Activated naive CD8-positive, alpha-beta T cell treated with anti-CD3 and anti-CD28 coated beads, Interleukin-2, amount 10 ng/mL, durations not matched to agents 7 days and 5 days (primary cell): ENCODE measurements at places on chromosomes 12 and 14.
A peak's percentile ranks its signal among the peaks of the same experiment; 100 is the strongest.

GRCh38 chr14:91129261-91129660 is 15.4 kb downstream of the DGLUCY start:
- peak overlapping the region; percentile 37 for H3K27ac ChIP-seq
- peaks cover 72% of the 10 kb centered on the region for H3K36me3 ChIP-seq

- H3K4me3 ChIP-seq = no peak overlapping the region
- H3K36me3 ChIP-seq = no peaks in the 10 kb centered on the region
- H3K27ac ChIP-seq = no peak overlapping the region
- H3K27me3 ChIP-seq = peaks cover 3% of the 10 kb centered on the region
- DNase-seq = no peak
These were observed 44.1 kb downstream of the WSCD2 start for GRCh38 chr12:108173160-108173559.

GRCh38 chr12:96409731-96410130 is 9.5 kb upstream of the CDK17 start:
- no peaks in the 10 kb centered on the region for H3K36me3 ChIP-seq
- DNase-seq = no peak
- no peak overlapping the region for H3K4me3 ChIP-seq

- no peak for DNase-seq
- H3K4me3 ChIP-seq = no peak overlapping the region
- no peaks in the 10 kb centered on the region for H3K36me3 ChIP-seq
- no peak overlapping the region for H3K27ac ChIP-seq
- H3K4me1 ChIP-seq = no peaks in the 10 kb centered on the region
These were observed 2.6 kb upstream of the C14orf180 start for GRCh38 chr14:104576970-104577332.

DNA sequence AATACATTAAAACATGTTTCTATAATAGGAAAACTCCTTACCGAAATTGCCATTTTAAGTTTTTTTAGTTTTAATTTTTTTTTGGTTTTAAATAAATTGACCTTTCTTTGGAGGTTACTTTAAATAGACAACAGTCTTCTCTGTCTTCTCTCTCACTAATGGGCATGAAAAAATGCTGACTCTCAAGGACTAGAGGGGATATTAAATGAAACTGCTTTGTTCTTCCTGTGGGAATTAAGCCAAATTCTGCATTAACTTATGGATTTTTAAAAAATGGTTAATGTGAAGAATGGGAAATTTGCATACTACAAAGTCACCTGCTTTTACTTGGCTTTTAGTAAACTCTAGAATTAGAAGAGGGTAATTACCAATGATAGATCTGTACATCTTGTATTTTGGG is 378.9 kb downstream of the TMTC2 start:
- H3K27ac ChIP-seq = no peak overlapping the region
- H3K4me1 ChIP-seq = no peaks in the 10 kb centered on the region
- no peaks in the 10 kb centered on the region for H3K27me3 ChIP-seq
- no peak for DNase-seq
- no peak overlapping the region for H3K4me3 ChIP-seq
- H3K36me3 ChIP-seq = no peaks in the 10 kb centered on the region

- H3K36me3 ChIP-seq = peaks cover 15% of the 10 kb centered on the region
- DNase-seq = peak; percentile 83
- peaks cover 23% of the 10 kb centered on the region for H3K4me1 ChIP-seq
These were observed 1.1 kb upstream of the ACTR6 start for GRCh38 chr12:100199347-100200149.

DNA sequence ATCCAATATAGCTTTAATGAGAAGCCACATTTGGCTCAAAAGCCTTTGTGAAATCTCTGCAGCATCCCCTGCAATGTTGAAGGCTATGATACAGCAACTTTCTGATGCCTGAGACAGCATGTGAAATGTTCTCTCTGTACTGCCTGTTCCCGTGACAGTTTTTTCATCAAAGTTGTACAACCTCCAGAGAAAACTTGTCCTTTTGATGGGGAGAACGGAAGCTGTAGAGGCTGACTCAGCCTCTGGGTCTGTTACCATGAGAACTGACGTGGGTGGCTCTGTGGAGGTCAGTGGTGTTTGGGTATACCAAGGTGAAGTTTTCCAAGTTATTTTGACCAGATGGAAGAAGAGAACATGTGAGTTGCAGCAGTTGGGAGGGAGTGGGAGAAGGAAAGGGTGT is 17.0 kb downstream of the SLC4A8 start:
- no peak overlapping the region for H3K4me3 ChIP-seq
- peaks cover 33% of the 10 kb centered on the region for H3K4me1 ChIP-seq
- peaks cover 7% of the 10 kb centered on the region for H3K36me3 ChIP-seq

- peaks cover 62% of the 10 kb centered on the region for H3K27me3 ChIP-seq
- H3K4me1 ChIP-seq = peaks cover 42% of the 10 kb centered on the region
- H3K27ac ChIP-seq = no peak overlapping the region
These were observed 2.4 kb downstream of the DHH start for GRCh38 chr12:49092086-49092815.

DNA sequence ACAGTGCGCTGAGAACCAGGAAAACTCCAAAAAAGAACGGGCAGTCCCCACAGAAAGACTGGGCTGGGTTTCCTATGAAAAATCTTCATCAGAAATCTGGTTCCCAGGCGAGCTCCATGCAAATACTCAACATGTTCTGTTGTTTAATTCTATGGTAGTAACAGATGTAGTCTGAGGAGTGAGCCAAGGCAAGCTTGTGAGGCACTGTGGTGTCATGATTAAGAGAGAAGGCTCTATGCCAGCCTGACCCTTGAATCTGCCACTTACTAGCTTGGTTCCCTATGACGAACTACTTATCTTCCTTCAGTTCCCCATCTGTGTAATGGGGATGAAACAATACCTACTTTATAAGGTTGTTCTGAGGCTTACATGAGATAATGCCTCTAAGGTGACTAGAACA is 10.7 kb downstream of the POMT2 start:
- H3K4me3 ChIP-seq = no peak overlapping the region
- peaks cover 1% of the 10 kb centered on the region for H3K36me3 ChIP-seq
- H3K27ac ChIP-seq = no peak overlapping the region
- DNase-seq = no peak
- H3K27me3 ChIP-seq = no peaks in the 10 kb centered on the region

DNA sequence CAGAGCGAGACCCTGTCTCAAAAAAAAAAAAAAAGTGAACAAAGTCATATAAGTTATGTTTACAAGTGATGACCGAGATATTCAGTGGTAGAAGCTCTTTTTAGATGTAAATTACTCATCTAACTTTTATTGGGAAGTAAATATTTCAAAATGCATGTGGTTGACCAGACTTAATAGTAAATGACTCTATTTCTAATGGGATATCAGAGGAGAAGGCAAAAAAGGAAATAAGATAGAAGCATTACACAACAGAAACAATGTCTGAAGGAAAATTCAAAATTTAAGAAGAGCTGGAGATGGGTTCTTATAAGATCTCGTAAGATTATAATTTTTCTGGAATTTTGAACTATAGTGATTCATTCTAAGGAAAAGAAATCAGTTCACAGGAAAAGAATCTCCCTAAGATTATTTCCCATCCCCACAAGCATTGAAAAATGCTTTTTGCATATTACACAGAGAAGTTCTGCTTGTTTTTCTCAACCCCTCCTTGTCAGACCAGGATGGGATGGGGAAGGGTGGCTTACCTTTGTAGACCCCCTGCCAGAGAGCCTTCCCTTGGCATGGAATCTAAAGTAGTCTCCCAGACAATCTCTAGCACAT is 63.1 kb upstream of the STK38L start:
- H3K27me3 ChIP-seq = no peaks in the 10 kb centered on the region
- no peak for DNase-seq
- H3K4me1 ChIP-seq = peaks cover 24% of the 10 kb centered on the region
- no peak overlapping the region for H3K27ac ChIP-seq
- no peak overlapping the region for H3K4me3 ChIP-seq
- no peaks in the 10 kb centered on the region for H3K36me3 ChIP-seq

DNA sequence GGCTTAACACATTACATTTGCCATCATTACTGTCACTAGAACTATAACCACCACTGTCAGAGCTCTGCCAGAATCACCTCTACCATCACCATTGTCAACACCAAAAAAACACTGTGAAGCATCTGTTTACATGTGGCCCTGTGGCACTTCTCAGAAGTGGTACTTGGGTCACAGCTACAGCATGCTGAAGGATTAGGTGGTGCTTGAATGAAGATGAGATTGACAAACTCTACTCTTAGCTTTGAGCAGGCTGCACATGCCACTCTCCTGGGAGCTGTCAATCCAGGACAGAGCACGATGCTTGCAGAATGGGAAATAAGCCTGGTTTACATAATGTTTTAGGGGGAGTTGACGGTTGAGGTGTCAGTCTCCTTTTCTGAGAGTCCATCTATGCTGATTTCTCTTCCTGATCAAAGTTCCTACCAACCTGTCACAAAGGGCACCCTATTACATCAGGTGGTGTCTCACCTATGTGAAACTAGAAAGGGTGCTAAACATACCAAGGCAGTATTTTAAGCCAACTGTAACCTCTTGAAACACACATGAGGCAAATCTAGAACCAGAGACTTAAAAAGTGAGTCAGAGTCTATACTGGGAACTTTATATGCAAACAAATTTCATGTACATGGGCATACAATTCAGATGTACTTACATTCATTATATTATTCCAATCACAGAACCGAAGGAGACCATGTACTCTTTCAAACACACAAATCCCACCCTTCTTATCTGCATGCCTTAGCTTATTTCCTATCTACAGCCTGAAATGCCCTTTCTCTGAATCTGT is 258.7 kb downstream of the EMP1 start:
- H3K4me3 ChIP-seq = no peak overlapping the region
- no peak for DNase-seq
- H3K4me1 ChIP-seq = no peaks in the 10 kb centered on the region

DNA sequence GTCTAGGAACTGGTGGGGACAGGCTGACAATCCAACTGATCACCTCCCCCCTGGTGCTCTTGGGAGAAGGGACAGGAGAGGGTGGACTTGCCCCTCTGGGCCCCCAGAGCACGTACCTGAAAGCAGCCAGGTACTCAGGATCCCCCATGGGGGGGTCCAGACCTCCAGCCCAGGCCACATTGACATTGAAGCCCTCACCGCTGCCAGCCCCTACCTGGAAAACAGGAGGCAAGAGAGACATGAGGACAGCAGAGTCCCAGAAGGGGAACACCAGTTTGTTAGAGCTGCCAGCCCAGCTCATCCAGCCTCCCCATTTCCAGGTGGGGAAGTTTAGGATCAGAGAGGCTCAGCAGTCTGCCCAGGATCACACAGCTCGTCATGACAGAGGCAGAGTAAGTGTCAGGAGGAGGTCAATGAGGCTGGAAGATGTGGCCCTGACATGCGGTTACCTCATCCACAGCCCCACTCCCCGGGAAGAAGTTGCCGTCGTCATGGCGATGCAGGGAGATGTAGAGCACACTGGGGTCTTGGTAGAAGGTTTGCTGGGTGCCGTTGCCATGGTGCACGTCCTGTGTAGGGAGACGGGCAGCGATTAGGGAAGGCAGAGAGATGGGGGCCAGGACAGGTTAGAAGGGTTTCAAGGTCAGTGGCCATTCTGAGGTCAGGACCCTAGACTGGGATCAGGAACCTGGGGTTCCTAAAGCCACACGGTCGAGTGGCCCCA is 14.7 kb downstream of the SLC48A1 start:
- no peaks in the 10 kb centered on the region for H3K27me3 ChIP-seq
- no peak overlapping the region for H3K27ac ChIP-seq
- peaks cover 27% of the 10 kb centered on the region for H3K36me3 ChIP-seq
- H3K4me1 ChIP-seq = peaks cover 2% of the 10 kb centered on the region
- no peak for DNase-seq

- H3K4me1 ChIP-seq = peaks cover 26% of the 10 kb centered on the region
- no peaks in the 10 kb centered on the region for H3K27me3 ChIP-seq
- no peak overlapping the region for H3K27ac ChIP-seq
- no peak for DNase-seq
- H3K4me3 ChIP-seq = no peak overlapping the region
- peaks cover 7% of the 10 kb centered on the region for H3K36me3 ChIP-seq
These were observed 32.3 kb downstream of the PROX2 start for GRCh38 chr14:74843653-74844052.

DNA sequence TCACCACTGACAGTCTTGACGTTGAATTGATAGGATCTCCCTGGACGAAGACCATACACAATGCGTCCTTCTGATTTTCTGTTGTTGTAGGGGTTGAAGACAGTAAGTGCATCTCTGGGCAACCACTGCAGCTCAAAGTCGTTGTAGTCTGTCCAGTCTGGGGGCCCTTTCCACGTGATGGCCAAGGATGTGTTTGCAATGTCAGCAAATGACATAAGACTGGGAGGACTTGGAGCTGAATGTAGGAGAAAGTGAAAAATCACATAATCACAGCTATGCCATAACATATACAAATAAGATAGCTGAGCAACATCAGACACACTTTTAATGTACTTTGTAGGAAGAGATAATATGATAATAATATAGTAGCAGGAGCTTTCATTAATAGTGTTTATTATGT is 77.8 kb downstream of the PTPRB start:
- H3K27me3 ChIP-seq = peaks cover 3% of the 10 kb centered on the region
- no peak overlapping the region for H3K4me3 ChIP-seq
- no peak for DNase-seq
- H3K27ac ChIP-seq = no peak overlapping the region
- H3K4me1 ChIP-seq = no peaks in the 10 kb centered on the region
- no peaks in the 10 kb centered on the region for H3K36me3 ChIP-seq

DNA sequence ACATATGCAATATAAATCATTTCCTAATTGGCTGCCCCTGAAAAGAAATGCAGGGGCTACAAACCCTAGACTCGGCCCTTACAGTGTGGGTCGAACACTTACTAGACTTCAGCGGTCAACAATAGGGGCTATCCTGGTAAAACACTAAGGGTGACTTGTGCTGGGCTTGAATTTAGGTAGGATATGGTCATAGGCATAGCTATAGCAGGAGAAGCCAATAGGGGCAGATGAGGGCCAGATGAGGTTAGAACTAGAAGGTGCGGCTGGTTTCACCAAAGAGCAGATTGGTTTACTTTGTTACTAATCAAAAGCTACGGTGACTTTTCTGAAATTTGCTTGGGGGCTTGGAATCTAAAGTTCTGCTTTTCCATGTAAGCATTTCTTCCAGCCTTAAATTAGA is 282.3 kb upstream of the DIO2 start:
- H3K27ac ChIP-seq = no peak overlapping the region
- no peaks in the 10 kb centered on the region for H3K27me3 ChIP-seq
- no peaks in the 10 kb centered on the region for H3K36me3 ChIP-seq
- DNase-seq = no peak
- no peaks in the 10 kb centered on the region for H3K4me1 ChIP-seq
- no peak overlapping the region for H3K4me3 ChIP-seq

DNA sequence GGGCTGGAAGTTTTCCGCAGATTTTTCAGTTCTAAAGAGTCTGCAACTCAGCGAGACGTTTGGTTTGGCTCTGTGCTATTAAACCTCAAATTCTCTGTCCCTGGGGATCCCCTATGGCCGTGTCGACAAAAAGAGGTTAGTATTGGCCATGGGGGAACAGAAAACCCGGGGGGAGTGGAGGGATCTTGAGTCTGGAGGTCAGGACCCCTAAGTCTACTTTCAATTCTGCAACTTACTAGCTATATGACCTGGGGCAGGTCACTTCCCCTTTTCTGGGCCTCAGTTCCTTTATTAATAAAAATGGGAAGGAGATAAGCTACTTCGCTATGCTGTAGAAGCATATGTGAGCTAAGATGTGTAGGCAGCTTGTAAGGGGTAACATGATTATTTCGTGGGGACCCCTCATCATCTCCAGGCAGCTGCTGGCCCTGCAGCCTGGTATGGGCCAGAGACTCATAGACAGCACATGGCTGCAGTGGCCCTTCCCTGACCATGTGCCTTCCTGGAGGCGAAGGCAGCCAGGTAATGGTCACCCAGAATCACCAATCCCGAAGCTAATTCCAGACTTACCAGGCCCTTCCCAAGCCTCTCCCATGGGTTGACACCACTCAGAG is 8.6 kb downstream of the ASB2 start:
- H3K36me3 ChIP-seq = peaks cover 14% of the 10 kb centered on the region
- DNase-seq = no peak
- no peak overlapping the region for H3K4me3 ChIP-seq
- H3K27me3 ChIP-seq = no peaks in the 10 kb centered on the region

GRCh38 chr14:98173305-98173704 is 1098.7 kb downstream of the BCL11B start:
- H3K27ac ChIP-seq = peak overlapping the region; percentile 93
- H3K4me3 ChIP-seq = peak overlapping the region; percentile 69
- peak; percentile 64 for DNase-seq
- peaks cover 5% of the 10 kb centered on the region for H3K36me3 ChIP-seq
